ENCODE measurements at places on chromosomes 12 and 14.
A peak's percentile ranks its signal among the peaks of the same experiment; 100 is the strongest.

DNA sequence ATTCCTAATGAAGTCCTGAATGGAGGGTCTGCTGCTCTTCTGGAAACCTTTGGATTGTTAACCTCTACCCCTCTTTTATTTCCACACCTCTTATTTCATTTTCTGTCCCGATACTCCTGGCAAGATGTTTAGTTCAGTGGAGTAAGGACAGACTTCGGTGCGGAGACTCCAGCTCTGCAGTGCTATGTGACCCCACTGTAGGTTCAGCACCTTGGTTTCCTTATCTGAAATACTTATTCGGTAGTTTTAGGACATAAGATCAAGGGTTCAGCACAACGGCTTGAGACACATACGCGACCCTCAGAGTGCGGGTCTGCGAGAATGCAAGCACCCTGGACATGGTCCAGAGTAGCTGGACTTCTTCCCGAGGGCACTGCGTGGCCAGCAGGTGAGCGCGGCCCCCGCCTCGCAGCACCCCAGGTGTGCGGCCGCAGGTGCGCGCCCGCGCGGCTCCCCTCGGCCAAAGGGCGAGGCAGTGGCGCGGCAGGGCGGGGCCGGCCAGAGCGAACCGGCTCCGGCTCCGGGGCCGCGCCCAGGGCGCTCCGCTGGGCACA lies 465 bp upstream of the FGD4 start:
- no peak for DNase-seq

DNA sequence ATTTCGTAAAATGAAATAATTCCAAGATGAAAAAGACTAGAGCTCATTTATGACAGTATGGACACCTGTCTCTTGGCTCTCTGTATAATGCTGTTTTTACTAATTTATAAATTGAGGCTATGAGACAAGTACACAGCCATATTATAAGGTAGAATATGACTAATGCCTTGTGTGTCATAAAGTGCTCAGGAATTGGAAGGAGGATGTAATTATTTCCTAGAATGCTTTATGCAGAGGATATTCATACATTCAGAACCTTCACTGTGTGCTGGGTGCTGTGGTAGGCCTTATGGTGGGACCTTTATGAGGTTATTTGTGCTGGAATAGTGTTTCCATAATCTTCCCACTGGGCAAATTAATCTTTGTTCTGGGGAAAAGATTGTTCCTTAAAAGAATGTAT lies 13.3 kb downstream of the PCNX1 start:
- DNase-seq, result no peak

GRCh38 chr14:60989599-60989998 lies 8.6 kb downstream of the SLC38A6 start:
- no peak for DNase-seq

GRCh38 chr14:102479777-102480176 lies 29.8 kb downstream of the ANKRD9 start:
- DNase-seq, result no peak

DNA sequence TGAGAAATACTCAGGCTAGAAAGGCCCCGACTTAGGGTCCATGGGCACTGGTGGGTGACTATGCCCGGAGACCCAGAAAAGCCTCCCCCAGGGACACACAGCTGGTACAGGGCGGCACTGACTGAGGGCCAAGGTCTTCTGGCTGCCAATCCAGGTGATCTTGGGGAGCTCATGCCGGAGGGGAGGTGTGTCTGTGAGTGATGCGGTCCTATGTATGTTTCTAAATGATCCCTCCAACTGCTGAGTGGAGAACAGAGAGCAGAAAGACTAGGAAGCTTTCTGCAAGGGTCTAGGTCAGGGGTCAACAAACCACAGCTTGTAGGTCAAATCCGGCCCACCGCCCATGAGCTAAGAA lies 391 bp downstream of the SERPINA4 start:
- no peak for DNase-seq

- DNase-seq, result no peak
These were observed 10.5 kb downstream of the AKT1 start for GRCh38 chr14:104784846-104785707.

- DNase-seq, result peak; percentile 42
These were observed 23.8 kb upstream of the LRTM2 start for GRCh38 chr12:1796515-1797010.

DNA sequence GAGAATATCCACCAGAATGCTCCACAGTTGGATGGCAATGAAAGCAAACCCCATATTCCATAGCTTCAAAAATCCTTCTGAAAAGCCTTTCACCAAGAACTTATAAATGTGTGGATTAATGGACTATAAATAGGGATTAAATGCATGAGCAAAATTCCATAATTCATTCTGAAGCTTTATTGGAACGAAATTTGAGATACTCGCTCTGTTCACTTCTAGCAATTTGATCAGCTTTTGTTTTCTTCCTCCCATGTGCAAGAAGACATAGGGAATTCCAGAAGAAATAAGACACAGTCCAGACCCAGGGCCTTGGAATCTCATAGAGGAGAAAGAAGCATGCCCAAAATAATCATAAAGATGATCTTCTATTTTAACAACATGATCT lies 285.9 kb upstream of the TMPO start:
- DNase-seq, result no peak

DNA sequence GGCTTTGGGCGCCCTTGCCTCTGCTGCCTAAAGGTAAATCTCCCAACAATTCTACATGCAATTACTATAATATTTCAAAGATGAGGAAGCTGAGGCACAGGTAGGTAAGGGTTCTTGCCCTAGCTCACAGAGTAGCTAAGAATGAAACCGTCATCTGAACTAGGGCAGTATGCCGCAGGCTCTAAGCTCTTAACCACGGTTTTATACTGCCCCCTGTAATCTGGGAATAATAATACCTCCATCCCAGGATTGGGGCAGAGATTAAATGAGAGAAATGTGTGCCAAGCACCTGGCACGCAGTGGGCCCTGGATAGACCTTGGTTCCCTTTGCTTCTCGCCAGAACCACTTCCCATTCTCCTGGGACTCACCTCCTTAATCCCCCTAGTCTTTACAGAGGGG lies 1.5 kb upstream of the HRK start:
- DNase-seq, result no peak

- DNase-seq, result no peak
These were observed 6.3 kb upstream of the PZP start for GRCh38 chr12:9214534-9214933.

- DNase-seq, result no peak
These were observed 43.2 kb upstream of the MEG3 start for GRCh38 chr14:100782516-100783320.

DNA sequence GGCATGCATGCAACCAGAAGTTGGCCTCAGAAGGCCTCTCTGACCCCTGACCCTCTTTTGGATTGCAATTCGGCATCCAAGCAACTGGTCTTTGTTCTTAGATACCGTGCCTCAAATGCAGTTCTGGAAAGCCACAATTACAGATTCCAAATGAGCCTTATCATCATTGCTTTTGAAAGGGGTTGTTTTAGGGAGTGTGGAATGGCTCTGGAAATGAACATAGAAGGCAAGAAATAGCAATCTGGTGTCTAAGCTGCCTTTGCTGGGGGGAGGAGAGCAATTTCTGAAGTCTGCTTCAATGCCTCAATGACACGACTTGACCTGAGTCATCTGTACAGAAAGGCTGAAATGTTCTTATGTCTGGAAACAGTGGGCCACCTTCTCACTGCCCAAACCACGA lies 250.1 kb downstream of the NUAK1 start:
- no peak for DNase-seq

DNA sequence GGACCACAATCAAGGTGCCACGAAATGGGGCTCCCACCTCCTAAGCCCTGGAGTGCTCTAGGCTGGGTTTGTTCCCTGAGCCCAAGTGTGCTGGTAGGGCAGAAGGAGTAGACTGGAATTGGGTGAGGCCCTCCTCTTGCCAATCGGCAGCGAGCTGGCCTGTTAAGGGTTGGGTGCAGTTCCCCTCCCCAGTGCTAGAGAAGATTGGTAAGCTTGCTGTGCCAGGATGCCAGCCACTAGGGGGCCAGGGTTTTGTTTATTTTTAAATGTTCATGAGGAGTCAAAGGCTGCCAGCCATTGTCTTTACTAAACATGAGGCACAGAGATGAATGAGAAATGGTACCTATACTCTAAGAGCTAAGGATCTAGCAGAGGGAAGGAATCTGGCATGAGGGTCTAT lies 79.7 kb downstream of the SPTB start:
- no peak for DNase-seq

GRCh38 chr14:21723431-21724045 lies 49.9 kb upstream of the OR4E1 start:
- DNase-seq, result peak; percentile 22

DNA sequence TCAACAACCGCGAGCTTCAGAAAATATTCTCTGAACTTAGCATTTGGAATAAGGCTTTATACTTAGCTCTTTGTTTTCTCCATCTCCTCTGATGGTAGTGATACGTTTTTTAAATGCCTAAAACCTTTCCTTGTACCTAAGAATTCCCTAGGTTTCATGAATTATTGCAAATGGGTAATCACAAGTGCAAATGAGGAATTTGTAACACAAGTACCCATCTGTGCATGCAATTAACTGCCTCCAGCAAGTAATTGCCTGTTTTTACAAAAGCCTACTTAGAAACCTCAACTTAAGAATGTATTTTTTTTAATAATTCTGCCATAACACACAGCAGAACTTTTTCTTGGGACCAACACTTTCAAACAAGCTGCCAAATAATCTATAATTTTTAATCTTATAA lies 149.2 kb downstream of the PHLDA1 start:
- no peak for DNase-seq

DNA sequence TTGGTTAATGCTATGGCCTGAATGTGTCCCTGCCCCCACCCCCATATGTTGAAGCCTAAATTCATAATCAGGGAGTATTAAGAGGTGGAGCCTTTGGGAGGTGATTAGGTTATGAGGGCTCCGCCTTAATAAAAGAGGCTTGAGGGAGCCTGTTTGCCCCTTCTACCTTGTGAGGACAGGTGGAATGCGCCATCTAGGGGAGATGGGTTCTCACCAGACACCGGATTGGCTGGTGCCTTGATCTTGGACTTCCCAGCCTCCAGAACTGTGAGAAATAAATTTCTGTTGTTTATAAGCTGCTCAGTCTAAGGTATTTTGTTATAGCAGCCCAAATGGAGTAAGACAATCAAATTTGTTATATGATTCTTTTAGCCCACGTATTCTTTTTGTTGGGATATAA lies 148.3 kb downstream of the PTCSC3 start:
- DNase-seq, result no peak

DNA sequence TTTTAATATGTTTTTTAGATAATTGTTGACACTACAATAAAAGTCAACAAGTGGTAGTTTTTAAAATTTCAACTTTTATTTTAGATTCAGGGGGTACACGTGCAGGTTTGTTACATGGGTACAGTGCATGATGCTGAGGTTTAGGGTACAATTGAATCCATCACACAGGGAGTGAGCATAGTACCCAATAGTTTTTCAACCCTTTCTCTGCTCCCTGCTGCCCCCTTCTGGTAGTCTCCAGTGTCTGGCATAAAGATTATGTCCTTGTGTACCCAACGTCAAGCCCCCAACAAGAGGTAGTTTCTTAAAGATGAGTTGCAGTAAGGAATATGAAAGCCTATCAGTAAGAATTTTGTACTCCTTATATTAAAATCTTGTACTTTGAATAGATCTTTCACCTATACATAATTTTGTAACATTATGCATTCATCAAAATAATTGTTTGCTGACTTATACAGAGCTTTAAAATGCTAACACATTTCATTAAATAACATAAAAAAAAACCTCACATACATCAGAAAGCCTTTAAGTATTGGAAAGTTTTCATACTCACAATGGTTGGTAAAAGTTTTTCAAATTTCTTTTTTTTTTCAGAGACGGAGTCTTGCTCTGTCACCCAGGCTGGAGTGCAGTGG lies 5.4 kb upstream of the RALGAPA1 start:
- DNase-seq, result peak; percentile 68

GRCh38 chr12:99383258-99383657 lies 264.3 kb upstream of the GARIN6 start:
- no peak for DNase-seq

- peak; percentile 31 for DNase-seq
These were observed at the start of gene AHNAK2 for GRCh38 chr14:104977681-104978653. TSS of gene AHNAK2 (minus strand) at chr14:104978374. CDS start at chr14:104978237, 137 bp downstream.

All from naive thymus-derived CD8-positive, alpha-beta T cell (primary cell).